NCI-H774 (cell line): ENCODE measurements at places on chromosomes 12 and 14.

GRCh38 chr14:49058511-49058910, 527.7 kb downstream of the RPS29 start:
- no peak for DNase-seq

DNA sequence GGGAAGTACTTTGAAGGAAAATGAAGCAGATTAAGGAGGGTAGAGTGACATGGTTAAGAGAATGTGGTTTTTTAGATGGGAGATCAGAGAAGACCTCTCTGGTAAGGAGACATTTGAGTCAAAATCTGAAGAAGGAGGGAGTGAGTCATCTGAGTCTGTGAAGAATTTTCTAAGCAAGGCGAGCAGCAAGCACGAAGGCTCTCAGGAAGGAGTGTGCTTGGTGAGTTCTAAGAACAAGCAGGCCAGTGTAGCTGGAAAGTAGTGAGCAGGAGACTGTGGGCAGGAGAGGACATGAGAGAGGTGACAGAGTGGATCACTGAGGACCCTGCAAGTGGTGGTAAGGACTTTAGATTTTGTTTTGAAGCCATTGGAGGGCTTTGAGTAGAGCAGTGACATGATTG, 76.3 kb upstream of the FUT8 start:
- DNase-seq, result no peak

DNA sequence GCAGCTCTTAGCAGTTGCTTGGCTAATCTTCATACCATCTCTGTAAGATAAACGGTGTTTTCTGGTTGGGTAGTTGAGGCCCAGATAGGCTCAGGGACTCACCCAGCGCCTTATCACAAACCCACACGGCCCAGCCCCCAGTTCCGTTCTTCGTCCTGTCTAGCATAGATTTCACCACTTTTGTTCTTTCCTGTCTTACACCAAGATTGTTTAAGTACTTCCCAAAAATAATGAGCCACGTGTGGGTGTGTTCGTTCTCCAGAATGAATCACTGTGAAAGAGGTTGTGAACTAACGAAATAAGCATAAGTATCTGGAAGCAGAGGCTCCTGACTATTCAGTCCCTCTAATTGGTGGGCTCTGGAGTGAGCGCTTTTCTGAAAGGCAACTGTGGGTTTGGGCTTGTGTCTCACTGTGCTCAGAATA, 21.4 kb downstream of the ACVR1B start:
- no peak for DNase-seq

- no peak for DNase-seq
Observed at GRCh38 chr12:40644708-40645107, 47.5 kb upstream of the CNTN1 start.

GRCh38 chr12:71636704-71637115, 26.9 kb downstream of the ZFC3H1 start:
- peak; percentile 76 for DNase-seq

- DNase-seq, result no peak
Observed at GRCh38 chr14:99363051-99363450, 91.1 kb upstream of the BCL11B start.

DNA sequence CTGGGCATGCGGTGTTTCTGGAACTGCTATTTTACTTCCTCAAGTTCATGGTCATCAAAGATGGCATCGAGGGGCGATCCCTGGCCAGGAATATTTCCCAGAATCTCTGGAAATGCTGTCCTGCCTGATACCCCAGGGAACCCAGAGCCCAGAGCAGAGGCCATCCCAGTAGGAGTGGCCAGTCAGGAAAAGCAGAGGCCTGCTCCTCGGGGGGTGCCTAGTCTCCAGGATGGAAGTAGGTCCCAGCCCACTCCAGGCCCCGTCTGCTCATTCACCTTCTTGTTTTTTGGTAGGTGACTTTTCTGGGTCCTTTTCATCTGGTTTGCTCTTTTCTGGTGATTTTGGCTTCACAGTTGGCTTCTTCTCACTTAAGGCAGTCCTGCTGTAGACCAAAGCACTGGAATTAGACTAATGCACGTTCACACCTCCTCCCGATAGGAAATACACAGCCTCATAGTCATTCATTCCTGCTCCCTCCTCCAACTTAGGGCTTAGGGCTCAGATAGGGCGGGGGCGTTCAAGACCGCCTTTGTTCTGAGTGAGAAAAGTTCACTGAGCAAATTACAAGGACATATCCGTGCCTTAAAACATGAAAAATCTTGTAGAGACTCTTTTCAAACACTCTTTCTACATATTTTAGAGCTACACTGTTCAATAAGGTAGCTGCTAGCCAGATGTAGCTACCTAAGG, 51.1 kb downstream of the TRAFD1 start:
- DNase-seq, result no peak

DNA sequence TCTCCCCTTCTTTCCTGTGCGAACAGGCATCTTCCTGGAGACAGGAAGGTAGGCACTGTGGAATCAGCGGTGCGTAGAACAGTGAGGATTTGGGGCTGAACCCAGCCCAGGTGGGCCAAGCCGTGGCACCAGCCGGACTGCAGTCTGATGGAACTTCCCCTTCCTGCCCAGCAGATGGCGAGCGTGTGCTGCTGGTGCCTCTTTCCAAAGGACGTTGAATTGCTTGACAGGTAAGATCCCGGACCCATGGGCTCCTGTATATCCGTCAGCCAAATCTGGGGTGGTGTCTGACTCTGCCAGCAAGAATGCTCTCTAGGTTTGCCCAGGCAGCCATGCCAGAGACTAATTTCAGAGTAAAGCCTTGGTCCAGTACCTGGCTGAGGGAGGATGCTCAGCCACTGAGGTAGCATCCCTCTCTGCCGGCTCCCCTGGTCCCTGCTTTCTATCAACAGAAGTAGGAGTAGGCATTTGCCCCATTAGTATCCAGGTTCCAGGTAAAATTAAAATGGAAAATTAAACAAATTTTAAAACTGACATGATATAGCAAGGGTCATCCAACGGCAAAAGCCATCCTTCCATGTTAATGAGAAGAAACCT, 21.1 kb upstream of the KCNA5 start:
- DNase-seq, result peak; percentile 32

DNA sequence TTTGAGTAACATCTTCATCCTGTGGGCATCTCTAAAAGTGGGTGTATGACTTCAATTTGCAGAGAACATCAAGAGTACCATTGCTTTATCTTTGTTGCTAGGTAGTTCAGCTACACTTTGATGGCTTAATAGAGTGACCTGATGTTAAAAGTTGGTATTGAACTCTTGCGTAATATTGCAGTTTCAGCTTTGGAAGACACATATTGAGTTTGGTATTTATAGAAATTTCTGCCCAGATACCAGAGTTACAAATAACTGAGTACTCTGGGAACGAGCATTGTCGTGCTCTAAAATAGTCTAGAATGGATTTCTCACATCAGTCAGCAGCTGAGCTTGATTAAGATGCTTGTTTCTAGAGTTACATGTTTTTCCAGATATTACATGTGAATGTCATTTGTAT, 24.8 kb upstream of the AKAP5 start:
- DNase-seq, result no peak

- no peak for DNase-seq
Observed at GRCh38 chr14:38524636-38525509, 269.0 kb upstream of the CLEC14A start.

- DNase-seq, result no peak
Observed at GRCh38 chr12:98402091-98402490, 113.3 kb upstream of the TMPO start.
